Inflammatory macrophage (primary cell): ENCODE measurements at places on chromosomes 4 and X.

DNA sequence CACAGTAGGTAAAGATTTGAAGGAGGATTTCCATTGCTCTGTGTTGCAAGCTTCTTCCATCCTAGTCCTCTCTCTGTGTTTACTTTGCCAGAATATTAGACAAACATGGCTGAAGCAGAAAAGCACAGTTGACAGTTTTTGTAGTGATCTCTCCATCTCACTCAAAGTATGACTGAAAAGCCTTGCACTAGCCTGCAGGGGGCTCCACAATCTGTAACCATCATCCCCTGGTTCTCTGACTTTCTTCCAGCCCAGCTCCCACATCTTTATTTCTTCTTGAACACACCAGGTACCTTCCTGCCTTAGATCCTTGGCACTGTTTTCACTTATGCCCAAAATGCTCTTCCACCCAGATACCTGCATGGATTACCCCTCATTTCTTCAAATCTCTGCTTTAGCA, 34.1 kb upstream of the HHIP start:
- no peak for DNase-seq

GRCh38 chrX:7272346-7272745, 124.4 kb upstream of the PUDP start:
- peak; percentile 33 for DNase-seq

GRCh38 chr4:140826701-140827027, 70.5 kb upstream of the TBC1D9 start:
- DNase-seq = no peak

- DNase-seq = peak; percentile 98
Observed at GRCh38 chr4:687048-687970, 1.6 kb downstream of the SLC49A3 start.

DNA sequence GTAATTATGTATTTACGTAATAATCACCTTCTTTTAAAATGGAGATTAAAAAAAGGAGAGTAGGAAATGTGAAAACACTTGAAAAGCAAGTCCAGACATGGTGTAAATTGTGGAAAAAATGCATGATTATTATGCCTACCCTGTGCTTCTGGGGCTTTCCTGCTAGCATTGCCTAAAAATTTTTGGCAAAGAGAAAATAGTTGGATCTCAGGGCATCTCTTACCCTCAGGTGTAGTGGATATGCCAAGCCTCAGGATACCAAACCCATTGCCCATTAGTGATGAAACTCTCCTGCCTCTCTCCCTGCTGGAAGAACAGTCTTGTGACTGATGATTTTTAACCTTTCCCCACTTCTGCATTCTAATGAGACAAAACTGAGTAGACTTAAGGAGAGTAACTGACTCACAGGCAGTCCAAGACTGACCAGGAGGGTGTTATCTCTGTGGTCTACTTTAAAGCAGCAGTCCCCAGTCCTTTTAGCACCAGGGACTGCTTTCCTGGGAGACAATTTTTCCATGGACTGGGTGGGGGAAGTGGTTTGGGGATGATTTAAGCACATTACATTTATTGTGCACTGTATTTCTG, 174.6 kb downstream of the ZNF330 start:
- peak; percentile 14 for DNase-seq

DNA sequence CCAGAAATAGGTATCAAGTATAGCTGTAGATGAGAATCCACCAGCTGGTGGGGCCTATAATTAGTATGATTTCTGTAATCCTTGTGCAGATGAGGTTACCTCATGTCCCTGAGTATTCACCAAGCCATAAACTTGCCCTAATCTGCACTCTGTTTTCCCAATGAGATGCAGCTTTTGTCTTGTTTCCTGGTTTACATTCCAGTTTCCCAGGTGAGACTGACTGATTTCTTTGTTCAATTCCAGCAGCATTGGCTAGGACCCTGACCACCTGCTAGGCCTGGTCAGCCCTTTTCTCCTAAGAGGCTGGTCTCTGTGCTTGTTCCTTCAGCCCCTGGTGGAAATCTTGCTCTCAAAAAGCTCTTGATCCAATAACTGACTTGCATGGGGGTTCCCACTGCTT, 44.6 kb downstream of the GABRB1 start:
- no peak for DNase-seq

- DNase-seq = no peak
Observed at GRCh38 chr4:142044271-142044670, 407.9 kb downstream of the IL15 start.

GRCh38 chr4:19152264-19152663, 1099.4 kb upstream of the SLIT2 start:
- no peak for DNase-seq

- no peak for DNase-seq
Observed at GRCh38 chrX:152861116-152861515, 30.3 kb downstream of the NSDHL start.

GRCh38 chr4:5500165-5500564, 208.2 kb downstream of the EVC2 start:
- no peak for DNase-seq

DNA sequence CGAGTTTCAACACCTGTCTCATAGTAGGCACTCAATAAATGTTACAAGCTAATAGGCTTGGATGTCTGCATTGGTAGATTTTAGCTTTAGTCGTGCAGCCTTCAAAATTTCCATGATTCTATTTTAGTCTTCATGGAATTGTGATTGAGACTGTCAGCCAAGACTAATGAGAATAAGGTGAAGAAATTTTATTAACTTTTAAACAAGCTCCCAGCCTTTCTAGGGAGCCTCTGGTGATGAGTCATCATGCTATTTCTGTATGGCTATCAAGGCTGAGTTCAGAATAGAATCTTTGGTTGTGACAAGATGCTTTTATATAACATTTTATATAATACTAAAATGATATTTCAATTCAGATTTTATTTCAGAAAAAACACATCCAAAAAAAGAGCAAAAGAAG, 685.8 kb downstream of the GABRG1 start:
- no peak for DNase-seq

- no peak for DNase-seq
Observed at GRCh38 chr4:47579235-47579634, 94.2 kb downstream of the ATP10D start.

DNA sequence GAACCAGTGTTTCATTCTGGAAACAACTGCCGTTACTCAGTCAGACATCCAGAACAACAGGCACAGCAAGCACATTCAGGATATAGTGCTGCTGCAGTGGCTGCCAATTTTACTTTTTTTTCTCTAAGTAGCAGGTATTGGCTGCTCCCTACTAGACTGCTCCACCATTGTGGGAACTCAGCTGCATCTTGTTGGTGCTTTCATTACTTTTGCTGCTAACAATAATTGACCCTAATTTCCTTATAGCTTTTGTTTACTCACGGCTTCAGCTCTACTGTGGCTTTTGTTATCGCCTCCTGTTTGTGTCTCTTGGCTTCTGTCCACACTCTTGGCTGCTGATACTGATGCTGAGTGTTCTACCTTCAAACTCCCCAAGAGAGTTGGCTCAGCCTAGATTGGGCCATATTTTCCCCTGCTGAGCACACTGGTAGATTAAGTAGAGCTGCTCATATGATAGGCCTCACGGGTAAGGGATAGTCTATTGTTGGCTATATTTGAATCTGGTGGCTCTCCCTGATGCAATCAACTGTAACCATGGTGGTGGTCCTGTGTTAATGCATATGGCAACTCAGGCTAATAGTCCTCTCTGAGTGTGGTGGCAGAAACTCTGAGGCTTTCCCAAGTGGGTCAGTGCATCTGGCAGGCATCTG, 44.5 kb upstream of the IL2 start:
- DNase-seq = no peak

DNA sequence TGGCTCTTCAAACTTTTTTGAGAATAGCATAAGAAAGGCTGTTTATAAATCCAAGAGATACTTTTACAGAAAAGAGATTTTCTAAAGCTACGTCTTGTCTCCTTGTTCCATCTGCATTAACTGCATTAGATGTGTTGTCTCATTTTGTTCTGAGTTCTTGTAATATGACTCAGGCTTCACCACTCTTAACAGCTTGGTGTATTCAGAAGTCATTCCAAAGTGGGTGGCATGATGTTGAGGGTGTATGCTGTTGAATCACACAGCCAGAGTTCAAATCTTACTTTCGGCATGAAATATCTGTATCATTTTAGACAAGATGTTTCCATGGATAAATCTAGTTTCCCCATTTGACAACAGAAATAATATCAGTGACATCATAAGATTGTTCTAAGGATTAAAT, 30.1 kb downstream of the SYTL5 start:
- no peak for DNase-seq

DNA sequence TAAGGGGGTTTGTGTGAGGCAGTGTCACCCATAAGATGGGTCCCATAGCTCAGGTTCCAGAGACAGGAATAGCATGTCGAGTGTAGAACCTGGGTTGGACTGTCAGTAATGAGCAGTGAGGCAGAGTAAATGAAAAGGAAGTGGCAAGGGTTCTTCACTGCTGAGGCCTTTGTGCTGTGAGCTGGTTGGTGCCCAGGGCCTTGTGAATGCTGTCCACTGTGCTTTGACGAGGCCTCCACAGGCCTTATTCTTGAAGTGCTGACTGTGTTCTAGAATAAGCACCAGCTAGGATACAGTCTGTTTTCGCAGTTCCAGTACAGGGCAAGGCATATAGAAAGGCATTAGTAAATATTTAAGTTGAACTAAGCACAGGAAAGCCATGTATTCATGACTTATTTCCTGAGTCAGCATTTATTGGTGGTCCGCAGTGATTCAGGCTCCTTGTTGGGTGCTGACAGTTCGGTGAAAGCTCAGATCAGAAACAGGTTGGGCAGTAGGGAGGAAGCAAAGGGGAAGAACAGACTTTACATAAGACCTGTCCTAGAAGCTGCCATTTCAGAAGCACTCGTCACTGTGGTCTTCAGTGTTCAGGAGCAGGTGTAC, 25.6 kb upstream of the TADA2B start:
- DNase-seq = no peak

DNA sequence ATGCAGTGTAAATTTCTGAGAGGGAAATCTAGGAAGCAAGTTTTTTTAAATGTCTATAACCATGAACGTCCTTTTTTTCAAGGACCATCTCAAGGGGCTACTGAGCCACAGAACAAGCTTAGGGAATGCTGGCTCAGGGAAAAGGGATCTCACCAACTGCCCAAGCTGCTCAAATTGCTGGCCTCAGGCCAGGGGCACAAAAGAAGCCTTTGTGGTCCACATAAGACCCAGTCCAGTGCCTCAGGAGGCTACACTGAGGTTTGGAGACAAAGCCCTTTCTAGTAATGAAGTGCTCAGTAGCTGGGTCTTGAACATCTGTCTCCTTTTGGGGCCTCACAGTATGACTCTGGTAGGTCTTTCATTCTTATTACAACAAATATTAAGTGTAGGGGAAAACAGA, 305.5 kb downstream of the RAB28 start:
- no peak for DNase-seq

GRCh38 chr4:109053257-109053656, 249.2 kb downstream of the COL25A1 start:
- no peak for DNase-seq

DNA sequence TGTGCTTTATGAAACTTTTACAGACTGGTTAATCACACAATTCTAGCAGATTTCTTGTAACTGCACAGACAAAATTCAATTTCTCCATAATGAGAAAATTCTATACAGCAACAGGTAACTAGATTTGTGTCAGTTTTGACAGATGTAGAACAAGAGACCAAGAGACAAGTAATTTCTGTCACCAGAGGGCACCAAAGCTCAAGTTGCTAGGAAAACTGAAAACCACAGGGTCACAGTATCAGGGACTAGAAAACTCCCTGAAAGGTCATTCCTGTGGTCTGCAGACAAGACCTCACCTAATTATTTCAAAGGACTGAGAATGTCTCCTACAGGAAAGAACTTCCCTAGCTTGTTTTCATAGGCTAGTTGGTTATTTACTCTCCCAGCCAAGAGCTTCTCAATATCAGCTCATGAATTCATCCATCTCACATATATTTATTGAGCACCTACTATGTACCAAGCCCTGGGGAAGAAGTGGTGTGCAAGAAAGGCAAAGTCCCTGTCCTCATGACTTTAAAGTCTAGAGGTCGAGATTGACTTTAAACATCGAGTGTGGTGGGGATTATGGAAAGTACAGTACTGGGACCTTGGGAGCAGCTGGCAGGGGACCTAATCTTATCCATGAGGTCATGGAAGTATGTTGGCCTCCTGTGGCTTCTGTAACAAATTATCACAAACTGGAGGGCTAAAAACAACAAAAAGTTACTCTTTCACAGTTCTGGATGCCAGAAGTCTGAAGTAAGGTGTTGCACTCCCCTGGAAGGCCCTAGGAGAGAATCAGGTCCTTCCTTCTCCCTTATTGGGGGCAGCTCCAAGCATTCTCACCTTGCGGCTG, 47.8 kb upstream of the SETD7 start:
- DNase-seq = peak; percentile 63

GRCh38 chr4:112748352-112748878, 111.5 kb downstream of the LARP7 start:
- DNase-seq = no peak

GRCh38 chr4:164136180-164136616, 617.7 kb upstream of the SMIM31 start:
- DNase-seq = no peak

- DNase-seq = no peak
Observed at GRCh38 chr4:13203101-13203500, 281.0 kb downstream of the RAB28 start.

DNA sequence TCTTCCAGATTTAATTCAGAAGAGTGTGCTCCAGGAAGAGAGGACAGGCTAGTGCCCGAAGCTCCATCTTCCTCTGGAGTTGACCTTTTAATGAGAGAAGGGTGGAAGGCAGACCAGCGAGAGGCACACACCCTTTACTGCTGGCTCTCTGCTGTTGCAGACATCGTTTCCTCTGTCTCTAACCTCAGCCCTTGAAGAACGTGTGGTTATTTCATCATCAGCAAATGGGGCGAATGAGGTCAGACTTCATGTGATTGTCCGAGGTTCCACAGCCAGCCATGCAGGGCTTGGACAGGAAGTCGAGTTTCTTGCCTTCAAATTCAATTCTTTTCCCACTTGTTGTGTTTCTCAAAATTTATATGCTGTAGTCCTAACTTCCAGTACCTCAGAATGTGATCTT, 155.2 kb upstream of the MSX1 start:
- peak; percentile 84 for DNase-seq

- no peak for DNase-seq
Observed at GRCh38 chr4:105641845-105642244, 66.6 kb downstream of the INTS12 start.

DNA sequence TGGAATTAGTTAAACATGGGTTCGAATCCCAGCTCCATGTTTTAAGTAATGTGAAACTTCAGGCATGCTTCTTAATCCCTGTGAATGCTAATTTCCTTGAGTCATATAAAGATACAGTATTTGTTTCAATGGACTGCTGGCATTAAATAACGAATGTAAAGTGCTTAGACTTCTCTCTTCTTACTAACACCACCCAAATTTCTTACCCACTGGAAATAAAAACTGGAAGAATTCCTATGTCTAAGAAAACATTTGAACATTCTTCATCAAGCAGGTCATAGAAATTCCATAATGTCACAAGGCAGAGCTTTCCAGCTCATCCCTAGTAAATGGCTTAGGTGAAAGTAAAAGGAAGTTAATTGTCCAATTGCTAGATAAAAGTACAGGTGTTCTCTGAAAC, 172.5 kb downstream of the ANK2 start:
- DNase-seq = no peak

- no peak for DNase-seq
Observed at GRCh38 chr4:1061760-1062159, 50.3 kb downstream of the FGFRL1 start.
